ENCODE measurements at places on chromosomes 16 and 17.

- no peak for DNase-seq
Observed at GRCh38 chr17:7806587-7806986, 27.4 kb upstream of the KDM6B start.

- DNase-seq = no peak
Observed at GRCh38 chr16:17543073-17543472, 72.3 kb upstream of the XYLT1 start.

GRCh38 chr17:49031965-49032928 is 35.1 kb downstream of the IGF2BP1 start:
- DNase-seq = peak; percentile 80

- DNase-seq = no peak
Observed at GRCh38 chr17:78101112-78101511, 27.4 kb downstream of the TMC6 start.

DNA sequence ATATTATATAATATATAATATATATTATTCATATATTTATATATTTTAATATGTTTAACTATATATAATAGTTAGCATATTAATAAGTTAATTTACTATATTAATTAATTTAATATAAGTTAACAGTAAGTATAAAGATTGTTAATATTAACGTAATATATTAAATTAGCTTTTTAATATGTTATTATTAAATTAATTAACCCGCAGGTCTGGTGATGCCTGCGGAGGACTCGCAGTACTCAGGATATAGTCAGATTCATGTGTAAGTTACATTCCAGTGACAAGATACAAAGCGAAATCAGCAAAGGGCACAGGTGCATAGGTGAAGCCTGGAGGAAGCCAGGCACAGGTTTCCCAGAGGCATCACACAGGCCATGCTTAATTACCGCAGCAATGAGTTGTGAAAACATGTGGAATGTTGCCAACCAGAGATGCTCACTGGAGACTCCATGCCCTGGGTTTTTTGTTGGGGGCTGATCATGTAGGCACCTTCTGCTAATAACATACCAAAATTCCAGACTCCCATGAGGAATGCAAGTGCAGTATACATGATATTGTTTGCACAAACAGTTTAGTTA is 130.4 kb upstream of the MPHOSPH6 start:
- no peak for DNase-seq

GRCh38 chr17:49459401-49459984 is 35.6 kb upstream of the NGFR start:
- no peak for DNase-seq

- DNase-seq = peak; percentile 83
Observed at GRCh38 chr17:42407289-42407836, 15.7 kb downstream of the CAVIN1 start.

- DNase-seq = no peak
Observed at GRCh38 chr17:21298983-21299519, 14.5 kb downstream of the MAP2K3 start.

DNA sequence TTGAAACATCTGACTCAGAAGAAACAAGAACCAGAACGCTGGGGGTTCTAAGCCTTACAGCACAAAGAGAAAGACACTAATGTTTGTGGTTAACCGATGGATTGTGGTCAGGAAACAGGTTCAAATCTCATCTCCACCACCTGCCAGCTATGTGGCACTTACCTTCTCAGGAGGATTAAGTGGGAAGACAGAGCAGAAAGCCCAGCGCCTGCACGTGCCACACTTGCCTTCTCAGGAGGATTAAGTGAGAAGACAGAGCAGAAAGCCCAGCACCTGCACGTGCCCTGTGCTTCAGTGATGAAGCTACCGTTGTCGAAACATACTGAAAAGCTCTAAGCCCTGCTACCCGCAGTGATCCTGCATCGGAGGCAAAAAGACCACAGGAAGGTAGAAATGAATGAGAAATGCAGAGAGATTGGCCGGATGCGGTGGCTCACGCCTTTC is 90.6 kb downstream of the NXN start:
- no peak for DNase-seq

DNA sequence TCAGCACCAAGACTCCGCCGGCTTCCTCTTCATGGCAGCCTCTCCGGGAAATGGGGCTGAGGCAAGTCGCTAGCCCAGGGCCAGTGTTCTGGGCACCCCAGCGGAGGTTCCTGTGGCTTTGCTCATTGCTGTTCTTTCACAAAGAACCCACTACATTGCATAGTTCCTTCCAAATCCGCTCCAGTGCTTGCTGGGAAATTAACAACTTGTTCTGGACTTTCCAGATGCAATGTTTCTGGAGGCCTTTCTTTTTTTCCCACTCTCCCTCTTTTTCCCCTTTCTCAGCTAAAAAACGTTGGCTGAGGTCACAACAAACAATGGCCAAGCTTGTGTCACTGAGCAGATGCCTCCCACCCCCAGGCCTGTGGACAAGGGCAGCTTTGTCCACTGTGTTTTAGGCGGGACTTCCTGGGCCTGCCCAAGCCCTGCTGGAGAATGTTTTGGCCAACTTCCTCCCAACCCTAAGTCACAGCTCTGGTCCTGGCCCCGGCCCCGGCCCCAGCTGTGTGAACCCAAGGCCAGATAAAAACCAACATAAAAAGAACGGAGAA is 131.5 kb upstream of the RCVRN start:
- DNase-seq = peak; percentile 83

- DNase-seq = no peak
Observed at GRCh38 chr17:58401287-58401686, 16.0 kb downstream of the RNF43 start.

DNA sequence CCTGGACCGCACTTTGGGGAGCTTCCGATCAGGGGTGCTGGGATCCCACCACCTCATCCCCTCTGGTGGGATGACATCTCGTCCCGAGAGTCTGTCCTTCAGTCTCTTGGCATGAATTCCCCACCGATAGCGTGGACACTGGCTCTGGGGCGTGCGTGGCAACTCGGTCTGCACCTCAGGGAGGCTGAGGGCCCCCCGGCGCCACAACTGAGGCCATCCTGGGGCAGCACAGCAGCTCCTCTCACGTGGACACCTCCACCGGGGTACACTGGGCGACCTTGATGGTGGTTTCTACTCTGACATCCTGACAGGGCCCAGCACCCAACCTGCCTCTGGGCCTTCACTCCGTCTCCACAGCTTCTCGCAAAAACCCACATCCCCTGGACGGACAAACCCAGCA is 8.6 kb downstream of the PDIA2 start:
- DNase-seq = no peak

Data from femur (tissue), 1 donor.